Fibroblast of skin of right quadriceps (primary cell): ENCODE measurements at places on chromosomes 12 and 14.

DNA sequence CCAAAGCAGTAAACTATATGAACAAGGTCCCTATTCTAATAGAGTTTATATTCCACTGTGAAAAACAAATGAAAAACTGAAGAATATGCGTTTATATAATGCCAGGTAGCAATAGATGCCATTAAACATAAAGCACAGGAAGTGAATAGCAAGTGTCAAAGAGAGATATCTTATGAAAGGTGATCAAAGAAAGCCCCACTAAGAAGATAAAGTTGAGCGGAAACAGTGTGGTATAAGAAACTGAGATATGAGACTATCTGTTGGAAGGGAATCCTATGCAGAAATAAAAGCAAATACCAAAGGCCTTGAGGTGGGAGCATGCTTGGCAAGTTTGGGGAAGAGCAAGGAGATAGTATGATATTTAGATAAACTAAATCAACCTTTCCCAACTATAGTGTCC lies 123.1 kb upstream of the FAR2 start:
- DNase-seq: no peak

- DNase-seq: peak; percentile 84
These were observed 8.5 kb downstream of the RACGAP1 start for GRCh38 chr12:50016501-50017475.

GRCh38 chr12:110351119-110351518 lies 52.4 kb downstream of the ANAPC7 start:
- DNase-seq: no peak

- peak; percentile 4 for DNase-seq
These were observed 684 bp downstream of the KANSL2 start for GRCh38 chr12:48681399-48681709.

GRCh38 chr14:29798108-29798663 lies 129.5 kb downstream of the PRKD1 start:
- DNase-seq: no peak

DNA sequence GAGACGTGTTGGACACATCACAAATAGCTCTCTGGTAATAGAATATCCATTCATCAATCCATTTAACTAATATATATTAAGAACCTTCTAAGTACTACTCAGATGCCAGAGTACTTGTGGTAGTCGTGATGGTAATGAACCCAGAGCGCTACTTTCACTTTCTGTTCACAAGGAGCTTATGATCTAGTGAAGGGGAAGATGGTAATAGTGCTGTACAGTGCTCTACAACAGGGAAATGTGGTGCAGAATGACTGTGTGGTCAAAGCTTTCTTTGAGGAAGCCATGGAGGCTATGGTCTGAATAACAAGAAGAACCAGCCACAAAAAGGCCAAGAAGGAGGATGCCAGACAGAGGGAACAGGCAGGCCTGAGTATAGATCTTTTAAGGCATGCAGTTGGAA lies 212.0 kb downstream of the PTPRO start:
- DNase-seq: no peak

GRCh38 chr14:42277840-42278239 lies 671.2 kb downstream of the LRFN5 start:
- DNase-seq: no peak

- peak; percentile 89 for DNase-seq
These were observed 267.1 kb downstream of the CACNA1C start for GRCh38 chr12:2319737-2320506.

DNA sequence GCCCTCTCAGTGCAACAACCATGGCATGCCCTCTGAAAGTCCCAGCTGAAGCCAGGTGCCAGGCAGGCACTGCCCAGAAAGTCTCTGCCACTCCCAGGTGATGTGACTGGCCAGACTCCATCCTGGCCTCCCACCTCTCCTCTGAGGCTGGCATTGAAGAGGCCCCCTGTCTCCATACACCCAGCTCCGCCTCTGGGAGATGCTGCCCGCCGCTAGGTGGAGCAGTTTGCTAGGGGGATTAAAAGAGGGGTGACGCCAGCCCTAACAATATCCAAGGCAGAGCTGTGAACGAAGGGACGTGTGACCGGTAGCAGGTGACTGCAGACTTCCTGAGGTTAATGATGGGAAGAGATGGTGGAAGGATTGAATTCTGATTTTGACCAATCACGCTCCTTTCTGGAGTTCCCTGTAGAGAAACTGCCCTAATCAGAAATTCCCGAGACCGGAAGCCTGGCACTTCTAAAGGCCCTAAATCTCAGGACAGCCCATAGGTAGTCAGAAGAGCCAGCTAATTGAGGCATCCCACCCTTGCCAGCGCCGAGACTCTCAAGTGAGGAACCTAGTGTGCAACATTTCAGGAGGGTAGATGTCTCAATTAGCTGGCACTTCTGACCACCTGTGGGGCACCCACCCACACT lies 8.3 kb upstream of the PLEK2 start:
- DNase-seq: no peak

GRCh38 chr12:108860443-108860842 lies 3.1 kb upstream of the SSH1 start:
- no peak for DNase-seq
